ENCODE measurements at places on chromosomes 16 and 17.

GRCh38 chr17:48804936-48805411 lies 12.1 kb downstream of the TTLL6 start:
- peak; percentile 66 for DNase-seq

GRCh38 chr16:56606071-56606475 lies 2.3 kb upstream of the MT2A start:
- peak; percentile 57 for DNase-seq

- peak; percentile 87 for DNase-seq
Measured at GRCh38 chr17:4950075-4950745, 709 bp upstream of the ENO3 start.

DNA sequence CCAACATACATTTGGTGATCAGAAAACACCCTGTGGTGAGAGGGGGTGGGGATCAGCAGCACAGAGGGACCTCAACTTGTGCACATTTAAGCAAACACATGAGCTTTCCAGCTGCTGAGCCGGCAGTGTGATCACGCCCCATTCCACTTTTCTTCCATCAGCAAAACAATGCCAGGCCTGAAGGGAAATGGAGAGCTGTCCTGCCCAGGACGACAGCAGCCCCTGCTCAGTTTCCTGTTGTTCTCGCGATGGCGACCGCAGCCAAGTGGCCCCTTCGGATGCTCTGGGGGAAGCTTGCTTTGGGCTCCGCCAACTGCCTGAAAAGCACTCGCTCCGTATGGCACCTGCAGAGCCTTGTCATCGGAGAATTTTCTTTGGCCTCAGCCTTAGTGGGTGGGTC lies 272.3 kb downstream of the FOXL1 start:
- no peak for DNase-seq

- no peak for DNase-seq
Measured at GRCh38 chr17:51374209-51374608, 113.9 kb downstream of the UTP18 start.

DNA sequence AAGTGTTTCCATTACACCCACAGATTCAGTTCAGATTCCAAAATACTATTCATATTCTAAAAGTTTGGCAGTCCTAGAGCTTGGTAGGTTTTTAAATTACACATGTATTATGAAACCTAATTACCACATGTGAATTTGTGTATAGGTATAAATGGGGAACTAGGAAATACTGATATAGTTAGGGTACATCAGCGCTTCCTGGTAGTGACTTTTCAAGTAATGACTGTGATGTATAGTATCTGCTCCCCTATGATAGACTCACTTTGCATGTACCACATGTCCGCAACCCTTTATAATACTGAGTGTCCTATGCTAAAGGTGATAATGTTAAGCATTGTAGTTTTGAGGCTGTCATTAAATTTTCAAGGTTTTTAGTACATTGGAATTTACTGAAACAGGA lies 22.9 kb downstream of the CDK12 start:
- DNase-seq = no peak

DNA sequence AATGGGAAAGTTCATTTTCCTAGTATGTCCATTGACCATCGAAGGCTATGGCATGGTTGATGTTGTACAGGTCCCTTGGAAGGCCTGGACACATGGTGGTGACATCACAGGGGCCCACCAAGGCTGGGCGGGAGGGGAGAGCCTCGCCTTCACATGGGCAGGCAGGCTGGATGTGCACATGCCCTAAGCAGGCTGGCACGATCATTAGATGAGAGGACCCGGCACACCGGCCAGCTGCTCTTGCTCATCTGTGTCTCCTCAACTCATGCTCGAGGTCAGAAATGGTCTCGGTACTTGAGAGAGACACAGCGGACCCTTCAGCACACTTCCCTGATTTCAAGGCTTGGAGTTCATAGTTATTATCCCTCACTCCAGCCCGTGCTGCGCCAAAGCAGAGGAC lies 416.9 kb upstream of the ZFHX3 start:
- DNase-seq = no peak

GRCh38 chr17:74478420-74479100 lies 12.1 kb downstream of the CD300A start:
- DNase-seq = no peak

GRCh38 chr17:4505187-4505586 lies 6.5 kb downstream of the SPNS2 start:
- no peak for DNase-seq

DNA sequence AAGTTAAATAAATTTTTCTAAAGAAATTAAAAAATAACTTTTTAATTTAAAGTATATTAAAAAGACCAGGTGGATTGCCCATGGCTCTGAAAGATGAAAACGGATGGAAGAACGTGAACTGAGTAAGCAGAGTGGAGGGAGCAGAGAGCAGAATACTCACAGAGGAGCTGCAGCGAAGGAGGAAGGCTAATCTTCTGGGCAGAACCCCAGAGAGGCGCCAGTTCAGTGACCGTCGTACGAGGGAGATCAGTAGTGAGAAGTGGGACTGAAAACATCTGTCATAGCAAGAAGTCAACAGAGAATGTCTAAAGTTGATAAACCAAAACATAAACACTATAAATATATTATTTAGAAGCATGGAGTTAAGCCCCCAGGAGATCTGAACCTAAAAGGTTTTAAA lies 34.9 kb downstream of the UBE2G1 start:
- no peak for DNase-seq

GRCh38 chr17:57262557-57262956 lies 6.2 kb downstream of the MSI2 start:
- no peak for DNase-seq

DNA sequence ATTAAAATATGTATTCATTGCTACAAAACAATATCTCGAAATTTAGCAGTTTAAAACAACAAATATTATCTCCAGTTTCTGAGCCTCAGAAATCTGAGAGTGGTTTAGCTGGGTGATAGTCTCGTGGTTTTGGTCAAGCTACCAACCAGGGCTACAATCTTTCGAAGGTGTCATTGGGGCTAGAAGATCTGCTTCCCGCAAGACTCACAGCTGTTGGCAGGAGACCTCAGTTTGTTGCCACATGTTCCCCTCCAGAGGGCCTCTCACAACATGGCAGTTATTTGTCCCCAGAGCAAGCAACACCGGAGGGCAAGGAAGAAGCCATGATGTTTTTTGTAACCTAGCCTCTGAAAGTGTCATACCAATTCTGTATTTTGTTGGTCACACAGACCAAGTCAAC lies 12.0 kb upstream of the BCAS3 start:
- no peak for DNase-seq

DNA sequence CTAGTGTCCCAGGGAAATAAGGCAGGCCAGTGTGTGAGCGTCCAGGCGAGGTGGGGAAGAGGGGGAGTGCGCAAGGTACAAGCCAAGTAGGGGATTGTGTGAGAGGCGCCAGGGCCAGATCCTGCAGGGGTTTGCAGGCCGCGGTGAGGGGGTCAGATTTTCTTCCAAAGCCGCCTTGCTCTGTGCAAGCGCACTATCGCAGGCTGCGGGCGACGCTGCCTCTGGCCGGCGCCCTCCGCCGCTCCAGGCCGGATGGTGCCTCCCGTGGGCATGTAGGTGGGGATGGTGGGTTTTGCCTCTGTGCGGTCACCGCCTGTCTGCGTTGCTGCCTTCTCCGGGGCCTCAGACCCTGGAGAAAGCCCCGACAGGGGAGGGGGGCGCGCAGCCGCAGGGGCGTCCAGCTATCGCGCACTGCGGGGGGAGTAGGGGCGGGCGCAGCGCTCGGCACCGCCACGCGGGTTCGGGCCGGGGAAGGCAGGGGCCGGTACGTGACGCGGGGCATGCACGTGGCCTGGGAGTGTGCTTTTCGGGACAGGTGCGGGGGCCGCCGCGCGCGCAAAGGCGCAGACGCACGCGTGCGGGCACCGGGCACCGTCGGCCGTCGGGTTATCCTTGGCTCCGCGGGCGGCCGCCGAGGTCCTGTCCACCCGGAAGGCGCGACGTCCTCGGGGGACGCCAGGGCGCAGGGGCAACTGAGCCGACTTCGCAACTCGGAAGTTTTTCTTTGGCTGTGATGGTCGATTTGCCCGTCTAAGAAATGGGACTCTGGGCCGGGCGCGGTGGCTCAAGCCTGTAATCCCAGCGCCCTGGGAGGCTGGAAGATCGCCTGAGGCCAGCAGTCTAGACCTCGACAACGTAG lies 1.1 kb upstream of the HAPSTR1 start:
- DNase-seq = peak; percentile 66

DNA sequence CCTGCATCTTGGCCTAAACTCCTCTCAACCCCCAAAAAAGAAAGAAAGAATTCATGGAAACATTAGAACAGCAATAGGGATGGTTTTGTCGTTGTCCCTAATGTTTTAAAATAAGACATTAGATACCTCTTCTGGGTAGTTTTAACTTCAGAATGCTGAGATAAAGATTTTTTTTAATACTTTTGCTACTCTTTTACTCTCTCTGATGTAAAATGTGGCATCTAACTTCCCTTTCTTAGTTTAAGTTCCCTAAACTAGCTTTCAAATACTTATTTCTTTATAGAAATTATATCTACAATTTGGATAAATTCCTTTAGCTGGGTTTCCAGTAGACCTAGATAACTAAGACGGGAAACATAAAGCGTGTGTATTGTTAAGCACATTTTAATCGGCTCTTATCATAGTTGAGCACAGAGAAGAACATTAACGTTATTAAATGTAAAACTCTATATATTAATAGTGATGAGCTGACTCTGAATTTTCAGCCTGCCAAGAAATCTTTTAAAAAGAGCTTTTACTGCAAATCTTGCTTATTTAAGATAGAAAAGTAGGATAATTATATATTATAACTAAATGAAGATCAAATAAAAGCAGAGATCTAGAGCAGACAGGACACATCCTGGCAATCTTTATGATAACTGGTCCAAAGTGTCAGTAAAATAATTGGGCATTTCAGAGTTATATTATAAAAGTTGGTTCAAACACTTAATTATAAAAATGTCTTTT lies 183.2 kb downstream of the CYB561 start:
- no peak for DNase-seq

GRCh38 chr17:75552425-75553294 lies 27.2 kb downstream of the LLGL2 start:
- no peak for DNase-seq

DNA sequence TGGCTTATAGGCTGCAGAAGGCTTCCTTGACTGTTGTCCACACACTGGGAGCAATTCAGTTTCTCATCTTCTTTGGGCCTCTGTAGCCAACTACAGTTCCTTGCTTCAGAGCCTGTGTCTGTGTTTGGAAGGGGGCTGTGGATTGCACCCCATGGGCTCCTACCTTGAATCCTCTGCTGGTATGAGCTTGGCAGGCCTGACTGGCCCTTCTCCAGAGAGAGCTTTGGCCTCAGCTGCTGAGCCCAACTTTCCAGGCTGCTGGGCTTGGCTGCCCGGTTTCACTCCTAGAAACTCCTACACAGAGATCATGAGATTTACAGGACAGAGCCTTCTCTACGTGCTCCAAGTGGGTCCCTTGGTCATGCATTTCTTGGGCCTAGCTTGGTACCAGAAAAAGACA lies 354.4 kb downstream of the SNX29 start:
- peak; percentile 73 for DNase-seq

DNA sequence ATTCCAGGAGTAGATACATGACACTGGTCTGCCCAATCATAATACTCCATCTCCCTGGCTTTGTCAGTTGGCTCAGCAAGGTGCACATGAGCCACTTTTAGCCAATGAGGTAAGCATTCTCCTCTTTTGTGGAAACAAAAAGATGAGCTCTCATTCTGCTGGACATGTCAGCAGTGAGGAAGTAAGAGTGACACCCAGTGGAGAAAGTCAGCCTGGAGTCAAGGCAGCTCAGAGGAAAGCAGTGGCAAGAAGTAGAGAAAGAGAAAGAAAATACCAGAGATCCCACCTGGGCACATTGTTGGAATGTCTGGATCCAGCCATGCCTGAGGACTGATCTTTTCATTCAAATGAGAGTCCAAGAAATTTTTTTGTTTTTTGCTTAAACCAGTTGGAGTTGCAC lies 496.9 kb upstream of the C16orf82 start:
- DNase-seq = no peak

GRCh38 chr17:30415491-30415890 lies 36.8 kb downstream of the CPD start:
- no peak for DNase-seq

DNA sequence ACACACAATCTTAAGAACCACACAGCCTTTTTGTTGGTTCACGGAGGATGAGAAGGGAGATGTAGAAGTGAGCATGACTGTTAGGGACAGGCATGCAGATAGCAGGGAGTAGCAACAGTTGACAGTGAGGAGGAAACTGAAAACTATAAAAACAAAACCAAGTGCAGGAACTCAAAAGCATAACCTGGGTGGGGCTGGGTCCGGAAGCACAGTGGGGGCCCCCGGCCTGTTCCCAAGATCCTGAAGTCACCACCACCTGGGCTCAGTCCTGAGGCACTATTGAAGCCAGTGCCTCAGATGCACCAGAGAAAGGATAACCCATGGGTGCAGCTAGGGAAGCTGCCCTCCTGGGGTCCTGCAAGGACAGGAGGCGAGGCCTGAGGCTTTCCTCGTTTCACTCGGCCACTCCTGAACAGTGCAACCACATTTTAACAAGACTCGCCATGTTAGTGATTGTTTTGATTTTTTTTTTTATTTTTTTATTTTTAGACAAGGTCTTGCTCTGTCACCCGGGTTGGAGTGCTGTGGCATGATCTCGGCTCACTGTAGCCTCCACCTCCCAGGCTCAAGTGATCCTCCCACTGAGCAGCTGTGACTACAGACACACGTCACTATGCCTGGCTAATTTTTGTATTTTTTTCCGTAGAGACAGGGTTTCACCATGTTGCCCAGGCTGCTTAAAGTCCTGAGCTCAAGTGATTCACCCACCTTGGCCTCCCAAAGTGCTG lies 27.7 kb upstream of the CBX4 start:
- peak; percentile 4 for DNase-seq

- no peak for DNase-seq
Measured at GRCh38 chr17:78826836-78827509, 13.6 kb downstream of the USP36 start.

- no peak for DNase-seq
Measured at GRCh38 chr16:8901320-8901861, 19.2 kb downstream of the LITAFD start.

GRCh38 chr17:64497565-64498035 lies 746 bp upstream of the POLG2 start:
- DNase-seq = no peak

GRCh38 chr17:61400066-61400716 lies 548 bp downstream of the TBX2 start:
- peak; percentile 47 for DNase-seq

GRCh38 chr17:2892305-2892971 lies 96.2 kb downstream of the RAP1GAP2 start:
- no peak for DNase-seq

- no peak for DNase-seq
Measured at GRCh38 chr16:89577055-89577759, 1.6 kb downstream of the CPNE7 start.

DNA sequence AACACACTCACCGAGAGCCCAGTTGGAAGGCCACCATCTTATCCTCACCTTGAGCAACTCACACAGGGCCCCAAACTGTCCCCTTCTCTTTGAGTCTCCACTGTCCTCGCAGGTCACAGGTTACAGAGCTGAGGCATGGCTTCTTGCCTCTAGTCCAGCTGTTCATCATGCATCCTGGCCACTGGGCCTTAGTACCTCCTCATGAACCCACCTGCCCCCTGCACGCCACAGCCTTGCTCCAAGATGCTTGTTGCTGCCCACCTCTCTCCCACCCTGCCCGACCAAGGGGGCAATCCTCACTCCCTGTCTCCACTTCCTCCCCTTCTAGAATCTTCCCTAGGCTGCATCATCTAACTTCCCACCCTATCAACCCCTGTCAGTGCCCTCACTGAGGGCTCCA lies 17.1 kb downstream of the CDH5 start:
- DNase-seq = no peak

GRCh38 chr16:73176577-73177013 lies 128.7 kb upstream of the ZFHX3 start:
- DNase-seq = no peak
